ENCODE measurements at places on chromosomes 11 and 22.

GRCh38 chr11:17391493-17392355 lies 3.3 kb upstream of the KCNJ11 start:
- no peak for DNase-seq

DNA sequence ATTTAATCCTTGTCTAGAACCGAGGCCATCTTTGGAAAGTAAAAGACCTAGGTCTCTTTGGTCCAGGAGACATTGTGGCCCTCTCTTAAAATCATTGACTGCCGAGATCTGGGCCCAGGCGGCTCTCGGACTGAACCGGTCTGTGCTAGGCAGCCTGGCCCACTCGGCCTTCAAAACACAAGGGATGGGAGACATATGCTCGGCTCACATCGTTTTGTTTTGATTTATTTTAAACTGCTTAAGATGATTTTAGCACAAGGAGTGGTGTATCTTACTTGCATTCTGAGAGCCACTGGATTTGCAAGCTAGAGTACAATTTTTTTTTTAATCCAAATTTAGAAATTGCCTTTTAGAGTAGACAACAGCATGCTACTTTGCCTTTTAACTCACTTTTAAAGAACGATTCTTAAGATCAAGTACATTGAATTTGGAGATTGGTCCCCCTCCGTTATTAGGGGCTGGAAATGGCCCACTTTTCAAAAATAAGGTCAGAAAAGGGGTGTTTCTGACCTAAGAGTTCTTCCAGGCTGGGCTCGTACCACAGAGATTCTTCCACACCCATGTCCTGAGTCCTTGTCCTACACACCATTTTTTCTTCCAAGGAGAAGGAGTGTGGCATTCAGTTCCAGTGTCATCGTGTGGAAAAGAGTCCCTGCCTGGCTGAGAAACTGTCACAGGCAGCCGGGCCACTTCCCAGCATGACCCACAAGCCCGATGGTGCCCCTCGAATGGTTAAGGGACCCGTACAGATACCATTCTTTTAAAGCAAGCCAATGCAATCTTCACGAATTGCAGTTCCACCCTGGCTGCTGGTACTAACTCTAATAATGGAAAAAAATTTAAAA lies 80.5 kb upstream of the WNT7B start:
- DNase-seq: no peak

DNA sequence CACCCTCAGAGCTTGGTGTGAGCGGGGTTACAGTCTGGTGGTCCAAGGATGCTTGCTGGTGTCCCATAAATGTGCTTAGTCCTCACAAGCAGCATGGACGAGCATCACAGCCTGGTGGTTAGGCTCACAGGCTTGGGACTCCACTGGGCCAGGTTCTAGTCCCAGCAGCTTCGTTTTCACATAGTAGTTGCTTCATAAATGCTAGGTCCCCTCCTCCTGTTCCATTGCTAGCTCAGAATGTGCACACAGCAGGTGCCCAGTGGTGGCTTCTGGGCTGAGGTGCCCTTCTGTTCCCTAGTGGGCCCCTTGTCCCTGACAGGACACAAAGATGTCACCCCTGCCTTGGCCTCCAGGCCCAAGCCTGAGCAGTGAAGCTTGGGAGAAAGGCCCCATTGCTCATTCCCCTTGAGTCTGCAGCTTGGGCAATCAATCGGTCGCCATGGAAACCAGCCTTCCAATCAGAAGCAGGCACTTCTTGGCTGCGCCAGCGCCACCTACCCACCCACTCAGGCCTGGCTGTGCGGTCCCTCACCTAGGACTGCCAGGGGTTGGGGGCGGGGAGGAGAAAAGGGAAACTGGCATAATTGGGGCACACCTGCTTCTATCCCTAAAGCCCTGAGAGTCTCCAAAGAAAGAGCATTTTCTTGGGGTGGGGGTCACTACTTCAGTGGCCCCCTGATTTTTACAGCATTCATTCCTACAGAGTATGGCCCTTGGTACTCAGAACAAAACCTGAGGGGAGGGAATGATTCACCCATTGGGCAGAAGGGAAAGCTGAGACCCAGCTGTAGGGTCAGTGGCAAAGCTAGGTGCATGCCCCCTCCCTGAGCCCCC lies 48.1 kb downstream of the CYTH4 start:
- peak; percentile 54 for DNase-seq

DNA sequence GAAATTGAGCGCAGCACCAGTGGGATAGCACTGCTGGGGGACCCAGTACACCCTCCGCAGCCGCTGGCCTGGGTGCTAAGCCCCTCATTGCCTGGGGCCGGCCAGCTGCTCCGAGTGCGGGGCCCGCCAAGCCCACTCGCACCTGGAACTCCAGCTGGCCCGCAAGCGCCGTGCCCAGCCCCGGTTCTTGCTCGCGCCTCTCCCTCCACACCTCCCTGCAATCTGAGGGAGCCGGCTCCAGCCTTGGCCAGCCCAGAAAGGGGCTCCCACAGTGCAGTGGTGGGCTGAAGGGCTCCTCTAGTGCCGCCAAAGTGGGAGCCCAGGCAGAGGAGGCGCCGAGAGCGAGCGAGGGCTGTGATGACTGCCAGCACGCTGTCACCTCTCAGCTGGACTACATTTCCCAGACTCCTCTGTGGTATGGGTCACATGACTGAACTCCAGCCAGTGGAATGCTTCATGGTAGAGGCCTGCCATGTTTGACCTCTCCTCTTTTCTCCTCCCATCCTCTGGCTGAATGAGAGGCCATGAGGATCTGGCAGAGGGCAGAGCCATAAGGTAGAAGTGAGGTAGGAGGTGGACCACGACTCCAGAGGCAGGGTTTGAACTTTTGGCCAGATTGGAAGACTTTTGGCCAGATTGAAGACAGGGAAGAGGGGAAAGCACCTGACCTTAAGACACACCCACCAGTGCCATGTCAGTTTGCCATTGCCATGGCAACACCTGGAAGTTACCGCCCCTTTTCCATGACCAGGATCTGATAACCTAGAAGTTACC lies 6.2 kb downstream of the MRGPRD start:
- DNase-seq: no peak

DNA sequence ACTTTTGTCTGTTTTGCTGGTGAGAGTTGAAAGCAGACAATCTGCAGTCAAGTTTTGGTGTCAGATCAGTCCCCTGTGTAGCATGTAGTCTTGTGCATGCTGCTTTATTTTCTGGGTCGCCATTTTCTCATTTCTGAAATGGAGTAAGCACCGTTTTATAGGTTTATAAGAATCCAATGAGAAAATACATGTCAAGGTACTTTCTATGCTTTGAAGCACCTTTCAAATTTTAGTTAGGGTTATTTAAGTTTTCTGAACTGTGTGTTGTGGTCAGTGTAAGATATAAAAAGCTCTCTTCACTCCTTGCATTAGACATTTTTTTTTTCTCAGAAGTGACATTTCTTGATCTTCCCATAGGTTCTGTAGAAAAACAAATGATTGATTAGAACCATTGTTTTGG lies 283.2 kb downstream of the ETS1 start:
- DNase-seq: no peak

DNA sequence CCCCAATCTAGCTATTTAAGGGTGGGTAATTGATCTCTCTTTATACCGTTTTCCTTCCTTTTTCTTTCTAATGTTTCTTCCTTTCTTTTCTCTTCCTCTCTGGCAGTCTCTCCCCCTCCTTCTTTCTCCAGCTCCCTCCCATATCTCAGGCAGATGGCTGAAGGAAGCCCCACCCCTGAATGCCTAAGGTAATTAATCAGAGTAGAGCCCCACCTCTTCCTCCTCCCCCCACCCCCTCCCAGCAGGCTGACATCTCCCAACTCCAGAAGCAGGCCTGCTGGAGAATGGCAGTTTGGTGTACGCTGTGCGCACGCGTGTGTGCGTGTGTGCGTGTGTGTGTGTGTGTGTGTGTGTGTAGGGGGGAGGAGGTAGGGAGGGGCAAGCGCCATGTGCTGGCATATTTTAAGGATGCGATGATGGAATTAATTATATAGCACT lies 122.6 kb downstream of the APOL5 start:
- peak; percentile 82 for DNase-seq

- DNase-seq: peak; percentile 56
These were observed 75.3 kb downstream of the FBLN1 start for GRCh38 chr22:45577746-45578523.

DNA sequence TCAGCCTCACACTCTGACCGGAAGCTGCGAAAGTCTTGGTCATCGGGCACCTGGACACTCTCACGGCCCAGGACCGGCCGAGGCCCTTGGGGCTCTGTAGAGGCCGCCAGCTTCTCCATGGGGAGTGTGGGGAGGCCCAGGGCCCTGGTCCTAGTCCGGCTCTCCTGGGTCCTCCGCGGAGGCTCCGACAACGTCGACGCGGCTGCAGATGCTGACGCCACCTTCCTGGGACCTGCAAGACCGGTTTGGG lies 12.9 kb downstream of the STARD10 start:
- DNase-seq: no peak

GRCh38 chr22:37126882-37127281 lies 17.4 kb upstream of the TMPRSS6 start:
- DNase-seq: no peak

- DNase-seq: no peak
These were observed 38.0 kb upstream of the CSNK1E start for GRCh38 chr22:38355275-38355674.

DNA sequence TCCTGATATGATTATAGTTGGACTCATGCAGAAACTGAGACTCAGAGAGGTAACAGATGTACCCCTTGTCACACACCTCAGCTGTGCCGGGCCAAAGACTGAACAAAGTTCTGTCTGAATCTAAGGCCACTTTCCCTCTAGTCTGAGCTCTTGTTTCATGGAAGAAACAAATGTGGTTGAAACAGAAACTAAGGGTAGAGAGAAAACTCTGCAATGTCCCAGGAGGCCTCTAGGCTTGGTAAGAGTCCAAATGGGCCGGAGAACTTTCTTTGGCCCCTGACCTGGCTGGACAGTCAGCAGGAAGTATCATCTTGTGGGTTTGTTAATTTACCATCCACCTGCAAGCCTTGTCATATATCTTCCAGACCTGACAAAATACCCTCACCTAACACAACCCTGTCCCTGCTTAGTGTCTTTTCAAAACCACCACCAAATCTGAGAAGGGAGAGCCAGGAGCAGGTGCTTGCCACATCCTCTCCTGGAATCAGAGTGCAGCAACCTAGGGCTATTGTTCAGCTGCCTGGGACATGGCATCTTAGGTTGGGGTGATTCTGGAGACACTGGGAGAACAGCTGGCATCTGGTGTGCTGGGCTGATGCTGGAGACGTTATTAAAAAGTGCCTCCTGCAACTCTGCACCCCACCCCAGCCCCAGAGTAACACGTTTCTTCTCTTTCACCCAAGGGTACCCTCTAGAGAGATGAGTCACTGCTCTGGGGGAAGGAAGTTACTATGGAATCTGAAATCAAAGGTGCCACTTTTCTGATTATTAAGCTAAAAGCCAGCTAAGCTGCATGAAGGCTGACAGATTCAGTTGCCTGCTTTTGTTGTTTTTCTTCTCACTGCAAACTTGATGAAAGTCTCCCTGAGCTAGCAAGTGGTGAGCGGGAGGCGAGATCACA lies 126.3 kb upstream of the TIMP3 start:
- no peak for DNase-seq

DNA sequence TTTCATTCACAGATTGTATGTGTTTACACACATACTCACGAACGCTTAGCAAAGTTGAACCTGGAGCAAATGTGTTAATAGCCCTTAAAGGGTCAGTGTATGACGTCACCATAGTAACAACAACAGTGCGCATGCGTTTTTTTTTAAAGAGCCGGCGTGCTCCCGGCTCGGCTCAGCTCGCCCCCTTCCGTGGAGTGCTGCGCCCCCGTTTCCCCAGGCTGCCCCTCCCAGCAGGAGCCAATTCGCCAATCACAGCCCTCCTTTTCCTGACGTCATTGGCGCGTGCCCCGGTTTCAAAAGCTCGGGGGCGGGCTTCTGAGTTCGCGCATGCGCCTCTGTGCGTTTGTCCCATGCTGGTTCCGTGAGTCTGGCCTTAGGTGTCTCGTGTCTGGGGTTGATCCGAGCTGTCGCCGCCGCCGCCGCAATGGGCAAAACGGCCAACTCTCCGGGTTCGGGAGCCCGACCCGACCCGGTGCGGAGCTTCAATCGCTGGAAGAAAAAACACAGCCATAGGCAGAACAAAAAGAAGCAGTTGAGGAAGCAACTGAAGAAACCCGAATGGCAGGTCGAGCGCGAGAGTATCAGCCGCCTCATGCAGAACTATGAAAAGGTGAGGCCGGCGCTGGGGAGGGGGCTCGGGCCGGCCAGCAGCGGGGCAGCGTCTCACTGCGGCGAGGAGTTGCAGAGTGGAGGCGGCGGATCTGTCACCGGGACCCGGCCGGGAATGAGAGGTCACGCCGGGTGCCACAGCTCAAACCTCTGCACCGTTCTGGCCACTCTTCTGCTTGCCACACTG lies at the start of gene DDX10:
Gene DDX10, plus strand, starts transcription at position 340 of the 796 bp plus-strand sequence. Its CDS starts 85 bp downstream, at position 425.
- DNase-seq: peak; percentile 90

DNA sequence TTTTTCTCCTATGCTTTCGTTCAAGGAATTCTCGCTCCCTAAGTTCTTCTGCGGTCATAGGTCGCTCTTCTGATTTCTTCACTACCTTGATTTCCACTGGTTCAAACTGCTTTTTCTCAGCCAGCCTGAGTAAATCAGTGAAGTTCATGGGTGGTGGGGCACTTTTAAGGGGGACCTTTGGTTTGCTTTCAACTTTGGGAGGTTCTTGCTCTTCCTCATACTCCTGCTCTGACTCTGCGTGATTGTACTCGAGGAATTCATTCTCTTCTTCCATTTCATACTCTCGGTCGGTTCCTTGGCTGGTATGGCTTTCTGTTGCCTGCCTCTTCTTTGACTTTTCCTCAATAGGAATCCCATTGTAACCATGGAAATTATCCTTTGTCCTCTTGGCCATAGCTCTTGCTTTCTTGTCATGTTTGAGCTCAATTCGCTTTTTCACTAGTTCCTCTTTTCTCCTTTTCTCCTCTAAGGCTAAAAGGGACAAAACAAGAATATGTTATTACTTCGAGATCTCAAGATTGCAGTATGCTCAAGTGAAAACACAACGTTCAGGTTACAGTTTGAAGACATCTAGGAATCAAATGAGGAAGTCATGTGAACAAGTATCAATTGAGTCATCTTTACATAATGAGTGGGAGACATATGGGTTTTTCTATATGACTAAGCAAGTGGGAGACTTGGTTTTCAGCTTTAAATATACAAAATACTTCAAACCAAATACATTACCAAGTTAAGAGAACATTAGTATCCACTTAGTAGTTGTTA lies 16.2 kb downstream of the MISFA start:
- no peak for DNase-seq

GRCh38 chr11:117413616-117414015 lies 86.0 kb downstream of the CEP164 start:
- no peak for DNase-seq

- DNase-seq: no peak
These were observed 139.5 kb upstream of the TIMP3 start for GRCh38 chr22:32661737-32662586.

DNA sequence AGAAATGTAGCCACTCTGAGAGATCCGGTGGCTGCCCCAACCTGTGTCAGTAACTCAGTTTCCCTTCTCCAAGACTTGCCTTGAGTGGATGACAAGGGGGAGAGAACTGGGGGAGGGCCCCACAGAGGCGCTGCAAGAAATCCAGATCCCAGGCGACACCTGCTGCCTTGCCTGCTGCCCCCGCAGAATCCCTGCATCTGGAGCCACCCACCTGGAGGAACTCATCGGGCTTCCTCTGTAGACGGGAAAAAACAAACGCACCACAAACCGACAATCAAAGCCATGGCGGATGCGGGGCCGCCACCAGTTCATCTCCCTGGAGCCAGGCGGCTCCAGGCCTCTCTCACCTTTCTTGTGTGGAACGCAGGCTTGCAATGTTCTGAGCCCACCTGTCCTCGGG lies 40.2 kb downstream of the MACROD1 start:
- no peak for DNase-seq

- DNase-seq: no peak
These were observed 64.2 kb downstream of the DGCR2 start for GRCh38 chr22:19057999-19058491.

Data from T1000 (cell line).